ENCODE measurements at places on chromosomes 5 and 9.

- no peak for DNase-seq
Observed at GRCh38 chr5:52818360-52818759, 30.6 kb downstream of the ITGA1 start.

DNA sequence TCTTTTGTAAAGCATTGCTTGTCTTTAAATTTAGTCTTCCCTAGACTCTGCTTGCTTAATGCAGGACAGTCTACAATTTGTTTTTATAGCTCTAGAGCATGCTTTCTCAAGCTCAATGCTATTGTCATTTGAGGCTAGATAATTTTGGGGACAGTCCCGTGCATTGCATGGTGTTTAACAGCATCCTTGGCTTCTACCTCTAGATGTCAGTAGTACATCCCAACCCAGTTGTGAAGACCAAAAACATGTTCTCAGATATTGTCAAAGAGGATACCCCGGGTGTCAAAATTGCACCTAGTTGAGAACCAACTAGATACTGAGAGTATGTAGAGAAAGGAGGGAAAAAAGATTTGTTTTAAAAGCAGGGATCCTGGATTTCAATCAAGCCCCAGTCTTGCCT, 277.5 kb downstream of the CEMIP2 start:
- DNase-seq, result peak; percentile 2

DNA sequence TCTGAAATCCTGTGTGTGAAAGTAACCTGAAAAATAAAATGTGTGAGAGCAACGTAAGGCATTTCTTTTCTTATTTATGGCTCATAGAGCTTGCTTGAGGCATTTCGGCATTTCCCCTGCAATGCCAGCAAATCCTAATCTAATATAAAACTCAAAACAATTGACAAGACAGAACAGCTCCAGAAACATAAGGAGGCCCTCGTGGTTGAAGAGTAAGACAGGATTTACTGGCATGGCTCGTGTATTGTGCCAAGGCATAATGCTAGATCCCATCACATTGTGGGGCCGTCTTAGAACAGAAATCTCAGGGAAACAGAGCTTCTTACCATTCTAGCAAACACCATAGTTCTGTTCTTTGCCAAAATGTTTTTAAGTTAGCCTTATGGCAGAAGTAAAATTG, 166.2 kb downstream of the NTRK2 start:
- no peak for DNase-seq

GRCh38 chr5:146564007-146564762, 48.2 kb upstream of the GPR151 start:
- no peak for DNase-seq

GRCh38 chr5:179242676-179243075, 102.6 kb downstream of the ADAMTS2 start:
- DNase-seq, result no peak

DNA sequence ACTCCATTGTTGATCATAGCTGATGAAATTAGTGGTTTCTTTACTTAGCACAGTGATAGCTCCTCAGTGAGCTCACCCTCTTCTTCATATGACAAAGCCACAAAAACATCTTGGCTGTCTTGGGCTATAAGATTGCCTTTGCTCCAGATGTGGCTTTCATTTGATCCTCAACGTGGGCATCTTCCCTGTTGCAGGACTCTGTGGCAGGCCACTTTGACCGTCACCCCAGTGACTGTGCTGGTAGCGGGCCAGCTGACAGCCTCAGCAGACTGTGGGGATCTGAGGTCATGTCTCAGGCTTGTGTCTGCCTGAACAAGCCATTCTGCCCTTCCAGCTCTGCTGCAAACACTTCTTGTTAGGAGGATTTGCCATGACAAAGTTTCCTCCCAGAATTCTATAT, 422.2 kb downstream of the NR2F1-AS1 start:
- DNase-seq, result no peak

DNA sequence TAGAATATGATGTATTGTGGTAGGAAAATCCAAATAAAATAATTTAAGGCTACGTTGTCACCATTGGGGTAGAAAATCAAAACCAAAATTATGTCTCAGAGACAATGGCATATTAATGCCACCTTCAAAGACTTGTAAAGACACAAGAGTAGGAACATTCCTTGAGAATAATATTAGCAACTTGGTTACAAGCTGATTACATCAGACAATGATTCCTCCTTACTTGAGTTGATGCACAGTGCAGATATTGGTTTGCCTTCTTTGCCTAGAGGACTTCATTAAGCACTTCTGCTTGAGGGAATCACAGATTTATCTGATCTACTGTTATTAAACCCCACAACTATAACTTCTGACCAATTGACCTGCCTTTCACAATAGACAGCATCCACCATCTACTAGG, 500.2 kb downstream of the CDH9 start:
- DNase-seq, result no peak

DNA sequence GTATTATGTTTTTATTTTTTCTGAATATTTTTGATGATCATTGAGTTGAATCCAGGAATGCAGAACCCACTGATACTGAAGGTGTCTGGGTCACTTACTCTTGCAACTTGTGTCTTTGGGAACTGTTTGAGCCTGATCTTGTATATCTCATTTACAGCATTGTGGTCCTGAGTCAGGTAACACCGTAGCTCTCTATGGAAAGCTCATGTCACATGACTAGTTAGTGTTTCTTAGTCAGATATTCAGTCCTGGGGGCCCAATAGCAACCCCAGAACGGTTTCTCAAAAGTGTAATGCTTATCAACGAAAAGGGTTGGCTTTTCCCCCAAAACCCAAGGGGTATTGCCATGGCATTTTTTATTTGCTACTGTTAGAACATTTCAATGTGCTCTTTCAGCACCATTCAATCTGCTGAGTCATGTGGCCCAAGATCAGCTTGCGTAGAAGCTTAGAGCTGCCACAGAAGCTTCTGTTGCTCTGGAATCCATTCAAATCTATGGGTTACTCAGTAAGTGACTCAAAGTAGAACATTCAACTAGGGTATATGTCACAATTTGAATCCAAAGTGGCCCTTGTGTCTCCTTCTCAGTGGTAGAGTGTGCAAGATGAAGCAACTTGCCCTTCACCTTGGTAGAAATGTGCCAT, 12.1 kb upstream of the PTAR1 start:
- DNase-seq, result no peak

DNA sequence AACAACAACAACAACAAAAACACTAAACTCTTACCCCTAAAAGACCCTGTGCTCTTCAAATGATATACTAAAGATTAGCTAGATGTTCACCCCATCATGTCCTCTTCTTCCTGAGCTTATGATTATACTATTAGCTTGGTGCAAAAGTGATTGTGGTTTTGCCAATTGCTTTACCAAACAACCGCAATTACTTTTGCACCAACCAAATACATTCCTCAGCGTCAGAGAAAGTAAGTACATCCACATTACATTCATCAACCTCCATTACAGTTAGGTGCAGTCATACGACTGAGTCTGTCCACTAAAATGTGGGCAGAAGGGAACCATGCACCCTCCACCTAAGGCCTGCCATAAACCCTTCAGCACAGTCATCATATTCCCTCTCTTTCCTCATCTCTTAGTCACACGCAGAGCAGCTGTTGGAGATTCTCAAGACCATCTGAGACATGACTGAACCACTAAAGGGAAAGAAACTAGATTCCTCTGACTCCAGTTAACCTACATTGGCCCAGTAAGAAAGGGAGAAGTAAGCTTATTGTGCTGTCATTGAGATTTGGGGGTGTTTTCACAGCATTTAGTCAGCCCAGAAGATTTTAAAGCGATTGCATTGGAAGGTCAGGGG, 181.6 kb upstream of the TLE4 start:
- DNase-seq, result no peak

- DNase-seq, result no peak
Observed at GRCh38 chr5:107526270-107526937, 144.3 kb downstream of the EFNA5 start.

GRCh38 chr9:135783540-135784245, 81.7 kb downstream of the KCNT1 start:
- DNase-seq, result no peak

DNA sequence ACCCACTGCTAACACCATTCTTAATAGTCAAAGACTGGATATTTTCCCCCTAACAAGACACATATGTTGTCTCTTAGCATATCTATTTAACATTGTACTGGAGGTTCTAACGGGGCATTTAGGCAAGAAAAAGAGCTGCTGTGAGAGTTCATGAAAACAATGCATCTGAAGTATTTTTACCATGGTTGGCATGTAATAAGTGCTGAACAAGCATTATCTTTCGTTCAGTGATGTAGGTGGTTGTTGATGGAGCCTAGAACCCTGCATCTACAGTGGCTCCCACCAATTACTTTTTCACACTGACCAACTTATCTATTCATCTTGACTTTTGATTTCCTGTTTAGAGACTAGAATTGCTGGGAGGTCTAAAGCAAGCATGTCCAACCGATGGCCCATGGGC, 12.8 kb downstream of the B4GALT1 start:
- no peak for DNase-seq

GRCh38 chr5:140795259-140795641, 598 bp downstream of the PCDHA2 start:
- peak; percentile 3 for DNase-seq

Measured in hematopoietic multipotent progenitor cell treated with erythropoietin and hydrocortisone succinate and interleukin-3 and kit ligand, for 8 days (in vitro differentiated cells).